ENCODE measurements at places on chromosomes 12 and 14. TPM values are rescaled to one million over a fixed set of nuclear protein-coding genes. Genes with fewer than 3 reads are reported as not detected.

The SCN8A gene
- total RNA-seq: 12.7 TPM

The C14orf119 gene
- 49.6 TPM for total RNA-seq

The CDKN3 gene
- 354 TPM for total RNA-seq

The KRT79 gene
- 0.46 TPM for total RNA-seq

The FITM1 gene
- total RNA-seq: not detected

The AICDA gene
- not detected for total RNA-seq

The C1QL4 gene
- 5.3 TPM for total RNA-seq

The OTOGL gene
- 3.1 TPM for total RNA-seq

The SERPINA6 gene
- not detected for total RNA-seq

The NRXN3 gene
- total RNA-seq: 1.7 TPM

The HCAR3 gene
- total RNA-seq: not detected

The CCDC59 gene
- 70.1 TPM for total RNA-seq

The RNASE3 gene
- total RNA-seq: not detected

The GPR84 gene
- not detected for total RNA-seq

The AVPR1A gene
- not detected for total RNA-seq

The SAMD4A gene
- 42.9 TPM for total RNA-seq

The NGDN gene
- 77.3 TPM for total RNA-seq

The GLTP gene
- total RNA-seq: 82.6 TPM

The EXOC3L4 gene
- total RNA-seq: 2.0 TPM

The ZNF385A gene
- total RNA-seq: 1.8 TPM

The OAS2 gene
- total RNA-seq: 10.5 TPM

The TSPAN8 gene
- 1.3 TPM for total RNA-seq

The GEMIN2 gene
- total RNA-seq: 48.1 TPM

The GALNT8 gene
- total RNA-seq: not detected

The CLEC9A gene
- not detected for total RNA-seq

The CAPZA3 gene
- not detected for total RNA-seq

The WNT1 gene
- not detected for total RNA-seq

The KIF26A gene
- 3.1 TPM for total RNA-seq

The DLGAP5 gene
- total RNA-seq: 94.1 TPM

The SERPINA10 gene
- total RNA-seq: not detected

The CMA1 gene
- total RNA-seq: not detected

The CLEC4A gene
- not detected for total RNA-seq

The FRMD6 gene
- total RNA-seq: 103 TPM

The SDR9C7 gene
- total RNA-seq: not detected

The AQP6 gene
- total RNA-seq: not detected

The SLC6A15 gene
- total RNA-seq: not detected

The GSG1 gene
- total RNA-seq: not detected

The DPY19L2 gene
- 0.98 TPM for total RNA-seq

The DTX3 gene
- 15.9 TPM for total RNA-seq

The DAD1 gene
- 228 TPM for total RNA-seq

The GDF3 gene
- total RNA-seq: not detected

The ANO2 gene
- not detected for total RNA-seq

The TEX52 gene
- not detected for total RNA-seq

The SLC8A3 gene
- total RNA-seq: not detected

The TPPP2 gene
- not detected for total RNA-seq

The KRT77 gene
- total RNA-seq: not detected

The OVCH1 gene
- total RNA-seq: not detected
